ENCODE measurements at places on chromosomes 7 and 10. TPM values are rescaled to one million over a fixed set of nuclear protein-coding genes. Genes with fewer than 3 reads are reported as not detected.

GIMAP2 gene
- 159 TPM for total RNA-seq

LIPF gene
- total RNA-seq, result not detected

MSS51 gene
- total RNA-seq, result 0.73 TPM

SPDYE9 gene
- total RNA-seq, result not detected

TMEM270 gene
- total RNA-seq, result not detected

SMKR1 gene
- 0.31 TPM for total RNA-seq

COPG2 gene
- 9.0 TPM for total RNA-seq

TMEM184A gene
- not detected for total RNA-seq

SPRN gene
- total RNA-seq, result under 0.01 TPM

TSPAN13 gene
- total RNA-seq, result 5.0 TPM

SPAG6 gene
- not detected for total RNA-seq

TWIST1 gene
- not detected for total RNA-seq

NRAP gene
- total RNA-seq, result not detected

ZNF3 gene
- 37.4 TPM for total RNA-seq

PODXL gene
- 0.21 TPM for total RNA-seq

PAPOLB gene
- not detected for total RNA-seq

SLC26A3 gene
- not detected for total RNA-seq

CNPY1 gene
- not detected for total RNA-seq

UNC5B gene
- total RNA-seq, result 0.10 TPM

NYAP1 gene
- total RNA-seq, result 0.10 TPM

PDSS1 gene
- 2.4 TPM for total RNA-seq

DYDC2 gene
- total RNA-seq, result not detected

DPCD gene
- total RNA-seq, result 3.8 TPM

AKR1C4 gene
- total RNA-seq, result 0.21 TPM

VSTM2A gene
- not detected for total RNA-seq

RAPGEF5 gene
- 0.63 TPM for total RNA-seq

SLC39A12 gene
- total RNA-seq, result not detected

ACTL6B gene
- not detected for total RNA-seq

COL17A1 gene
- total RNA-seq, result not detected

LRRC17 gene
- total RNA-seq, result 0.10 TPM

TBXAS1 gene
- total RNA-seq, result 67.8 TPM

PON1 gene
- total RNA-seq, result not detected

ENTPD1 gene
- total RNA-seq, result 30.1 TPM

PAX2 gene
- not detected for total RNA-seq

DNAH11 gene
- total RNA-seq, result under 0.01 TPM

IDI2 gene
- total RNA-seq, result not detected

SH3PXD2A gene
- total RNA-seq, result 3.1 TPM

RTKN2 gene
- 9.8 TPM for total RNA-seq

CTBP2 gene
- 6.4 TPM for total RNA-seq

TDRD1 gene
- total RNA-seq, result 0.10 TPM

GATA3 gene
- 7.3 TPM for total RNA-seq

IL2RA gene
- total RNA-seq, result 3.7 TPM

TSPAN12 gene
- not detected for total RNA-seq

EN2 gene
- total RNA-seq, result not detected

Data from mononuclear cell (primary cell).